NCI-H524 treated with DMSO at 0.1 percent for 48 hours (cell line): ENCODE measurements at places on chromosomes 12 and 14.

DNA sequence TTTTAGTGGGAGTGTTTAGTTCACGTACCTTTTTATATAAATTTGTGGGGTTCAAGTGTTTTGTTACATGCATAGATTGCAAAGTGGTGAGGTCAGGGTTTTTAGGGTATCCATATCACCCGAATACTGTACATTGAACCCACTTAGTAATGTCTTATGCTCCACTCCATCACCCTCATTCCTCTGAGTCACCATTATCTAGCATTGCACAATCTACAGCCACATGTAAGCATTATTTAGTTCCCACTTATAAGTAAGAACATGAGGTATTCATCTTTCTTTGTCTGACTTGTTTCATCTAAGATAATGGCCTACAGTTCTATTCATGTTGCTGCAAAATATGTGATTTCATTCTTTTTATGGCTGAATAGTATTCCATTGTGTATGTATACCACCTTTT is 583.7 kb upstream of the LRFN5 start:
- DNase-seq, result no peak

GRCh38 chr14:59338761-59339160 is 126.4 kb downstream of the GPR135 start:
- DNase-seq, result no peak

GRCh38 chr12:2429032-2429431 is 365.7 kb upstream of the FKBP4 start:
- DNase-seq, result no peak

DNA sequence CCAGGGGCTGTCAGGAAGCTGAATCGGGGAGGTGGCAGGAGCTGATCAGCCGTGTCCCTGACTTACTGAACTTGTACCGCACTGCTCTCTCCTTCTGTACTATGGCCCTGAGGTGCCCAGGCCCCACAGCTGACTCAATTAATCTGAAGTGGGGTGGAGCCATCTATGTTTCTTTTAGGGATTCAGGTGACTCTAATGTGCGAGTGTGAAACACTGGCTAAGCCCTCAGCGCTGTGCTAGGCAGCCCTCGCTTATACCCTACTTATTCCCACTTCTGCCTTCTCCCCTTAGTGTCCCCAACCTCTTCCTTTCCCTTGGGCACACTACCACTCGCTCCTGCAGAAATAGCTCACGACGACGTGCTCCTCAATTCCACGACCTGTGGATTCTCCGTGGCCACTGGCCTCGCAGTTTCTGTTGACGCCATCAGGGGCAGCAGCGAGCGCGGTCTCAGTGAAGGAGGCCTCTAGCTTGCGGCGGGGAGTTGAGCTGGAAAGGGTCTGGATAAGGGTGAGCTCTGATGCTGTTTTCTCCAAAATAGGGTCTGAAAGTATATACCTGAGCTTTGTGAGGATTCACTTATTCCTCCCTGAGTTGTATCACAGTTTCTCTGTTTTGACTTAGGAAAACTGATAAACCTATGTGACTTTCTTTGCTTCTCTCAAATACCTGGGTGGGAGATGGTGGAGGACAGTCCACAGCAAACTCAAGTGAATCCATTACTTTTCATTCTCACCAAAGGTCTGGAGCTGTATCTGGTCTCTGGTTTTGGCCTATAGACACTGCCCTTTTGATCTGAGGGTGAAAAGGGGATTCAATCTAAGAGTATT is 167.6 kb downstream of the SLC41A2 start:
- DNase-seq, result no peak

GRCh38 chr14:64688031-64688430 is 16.2 kb upstream of the PLEKHG3 start:
- no peak for DNase-seq

- DNase-seq, result no peak
Observed at GRCh38 chr12:119659289-119659897, 8.5 kb upstream of the PRKAB1 start.

DNA sequence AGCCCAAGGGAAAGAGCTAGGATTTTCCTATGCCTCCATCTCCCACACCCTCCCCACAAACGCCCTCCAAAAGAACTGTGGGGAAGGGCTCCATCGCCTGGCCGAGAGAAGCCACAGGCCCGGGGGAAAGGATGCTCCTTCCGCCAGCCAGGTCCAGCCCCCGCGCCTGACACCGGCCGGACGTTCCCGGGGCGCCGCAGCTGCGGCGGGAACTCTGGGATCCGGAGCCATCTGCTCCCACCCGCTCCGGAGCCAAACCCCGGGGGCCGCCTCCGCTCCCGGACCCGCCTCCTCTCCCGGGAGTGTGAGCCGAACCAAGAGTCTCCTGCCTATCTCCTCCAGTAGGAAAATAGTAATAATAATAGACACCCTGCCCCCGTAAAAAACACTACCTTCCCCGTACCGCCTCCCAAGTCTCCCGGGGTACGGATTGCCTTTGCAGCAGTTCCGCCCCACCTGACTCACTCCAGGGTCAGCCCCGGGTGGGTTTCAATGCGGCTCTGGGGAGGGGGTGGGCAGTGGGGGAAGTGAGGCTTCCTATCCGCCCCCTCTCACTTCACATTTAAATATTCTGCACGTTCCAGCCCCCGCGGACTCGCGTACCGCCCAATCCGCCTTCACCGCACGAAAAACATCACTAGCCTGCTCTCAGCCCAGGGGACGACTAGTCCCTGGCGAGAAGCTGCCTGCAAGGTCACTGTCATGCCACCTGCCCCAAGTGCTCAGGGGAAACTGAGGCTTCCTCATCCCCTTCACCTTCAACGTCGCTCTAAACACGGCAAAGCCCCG is 2.4 kb downstream of the AGAP2 start:
- DNase-seq, result no peak

DNA sequence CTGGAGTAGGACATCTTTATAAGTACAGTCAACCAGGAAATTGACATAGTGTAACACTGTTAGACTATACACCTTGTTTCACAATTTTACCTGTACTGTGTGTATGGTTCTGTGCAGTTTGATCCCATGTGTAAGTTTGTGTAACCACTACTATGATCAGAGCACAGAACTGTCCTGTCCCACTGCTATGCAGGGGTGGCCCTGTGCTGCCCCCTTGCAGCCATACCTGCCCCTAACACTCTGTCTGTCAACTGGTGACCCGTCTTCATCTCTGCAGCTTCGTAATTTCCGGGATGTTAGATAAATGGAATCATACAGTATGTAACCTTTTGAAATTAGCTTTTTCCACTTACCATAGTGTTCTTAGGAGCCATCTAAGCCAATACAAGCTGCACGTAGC is 58.7 kb upstream of the RD3L start:
- DNase-seq, result no peak

- DNase-seq, result no peak
Observed at GRCh38 chr14:99802301-99803105, 9.3 kb downstream of the EML1 start.

- peak; percentile 84 for DNase-seq
Observed at GRCh38 chr14:88829685-88830302, 5.3 kb downstream of the TTC8 start.

DNA sequence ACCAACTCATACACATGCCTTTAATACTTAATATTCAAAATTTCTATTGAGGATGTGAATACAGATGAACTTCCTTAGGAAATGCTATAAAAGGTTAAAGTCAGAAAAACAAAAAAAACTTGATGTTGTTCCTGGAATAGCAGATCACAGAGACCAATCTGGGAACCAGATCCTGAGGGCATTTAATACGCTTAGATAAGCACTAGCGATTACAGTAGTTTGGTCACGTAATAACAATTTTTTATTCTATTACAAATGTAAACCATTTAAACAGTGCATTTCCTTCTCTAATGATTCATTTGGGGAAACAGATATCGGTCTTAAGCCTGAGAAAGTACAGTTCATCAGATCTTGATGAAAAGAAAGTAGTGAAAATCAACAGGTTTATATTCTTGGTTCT is 30.8 kb upstream of the ABCC9 start:
- DNase-seq, result no peak

- DNase-seq, result no peak
Observed at GRCh38 chr12:92503971-92504593, 198.7 kb upstream of the PLEKHG7 start.

DNA sequence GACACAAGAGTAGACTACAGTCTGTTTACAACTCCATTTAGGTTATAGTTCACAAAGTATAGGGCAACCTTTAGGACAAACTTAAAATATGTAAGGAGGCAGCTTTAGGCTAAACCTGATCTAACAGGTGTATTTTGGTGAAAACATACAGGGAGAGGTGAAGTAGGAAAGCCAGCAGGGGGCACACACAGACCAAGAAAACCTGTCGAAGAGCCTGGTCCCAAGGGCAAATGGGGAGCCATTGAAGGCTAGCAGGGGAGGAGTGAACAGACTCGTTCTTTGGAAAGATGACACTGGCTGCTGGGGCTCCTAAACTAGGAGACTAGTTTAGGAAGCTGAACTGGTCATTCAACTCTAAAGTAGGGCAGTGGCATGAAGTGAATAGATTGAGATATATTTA is 138.8 kb upstream of the WSCD2 start:
- peak; percentile 25 for DNase-seq

GRCh38 chr14:89635615-89636014 is 218.6 kb upstream of the FOXN3 start:
- no peak for DNase-seq

DNA sequence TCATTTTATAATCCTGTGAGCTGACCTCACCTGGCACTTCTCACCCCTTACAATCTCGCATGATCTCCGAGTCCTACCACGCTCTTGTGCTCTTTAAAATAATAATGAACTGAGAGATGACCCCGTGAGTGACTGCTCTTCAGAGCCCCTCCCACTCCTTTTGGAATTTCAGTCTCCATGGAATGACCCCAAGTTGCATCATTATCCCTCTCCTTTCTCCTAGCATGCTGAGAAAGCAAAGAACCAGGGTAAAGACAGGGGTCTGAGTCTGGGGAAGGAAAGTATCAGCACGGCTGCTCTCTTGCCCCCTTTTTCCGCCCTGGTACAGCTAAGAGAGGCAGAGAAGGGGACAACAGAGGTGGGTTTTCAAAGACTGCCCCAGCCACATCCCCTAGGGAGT is 178.3 kb upstream of the PLEKHA5 start:
- DNase-seq, result no peak

GRCh38 chr12:8011331-8011730 is 21.2 kb upstream of the FOXJ2 start:
- no peak for DNase-seq

DNA sequence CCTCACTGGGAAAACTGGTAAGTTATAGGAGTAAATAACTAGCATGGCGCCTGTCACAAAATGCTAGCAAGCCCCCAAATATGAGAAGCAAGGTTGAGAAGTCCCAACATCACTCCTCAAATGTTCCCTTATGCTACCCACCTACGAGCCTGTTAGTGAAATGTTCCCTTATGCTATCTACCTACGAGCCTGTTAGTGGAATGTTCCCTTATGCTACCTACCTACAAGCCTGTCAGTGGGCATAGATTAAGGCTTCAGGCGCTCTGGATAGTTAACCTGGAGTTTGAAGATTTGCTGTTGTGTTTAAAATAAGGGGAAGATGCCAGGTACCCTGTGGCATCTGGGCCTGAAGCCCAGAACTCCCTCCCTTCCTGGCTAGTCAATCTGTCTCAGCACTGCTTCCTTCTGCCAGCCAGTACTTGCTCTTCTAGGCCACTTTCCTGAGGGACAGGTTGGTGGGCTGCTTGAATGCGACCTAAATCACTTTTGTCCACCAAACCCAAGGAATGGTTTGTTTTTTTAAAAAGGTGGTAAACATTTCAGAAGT is 67.1 kb upstream of the SINHCAF start:
- no peak for DNase-seq

- DNase-seq, result no peak
Observed at GRCh38 chr14:56235388-56235787, 117.2 kb downstream of the PELI2 start.

- DNase-seq, result no peak
Observed at GRCh38 chr12:102372087-102372486, 108.3 kb downstream of the IGF1 start.

GRCh38 chr12:114692186-114693058 is 8.4 kb upstream of the TBX3 start:
- DNase-seq, result no peak
